ENCODE measurements at places on chromosomes 6 and 20.

DNA sequence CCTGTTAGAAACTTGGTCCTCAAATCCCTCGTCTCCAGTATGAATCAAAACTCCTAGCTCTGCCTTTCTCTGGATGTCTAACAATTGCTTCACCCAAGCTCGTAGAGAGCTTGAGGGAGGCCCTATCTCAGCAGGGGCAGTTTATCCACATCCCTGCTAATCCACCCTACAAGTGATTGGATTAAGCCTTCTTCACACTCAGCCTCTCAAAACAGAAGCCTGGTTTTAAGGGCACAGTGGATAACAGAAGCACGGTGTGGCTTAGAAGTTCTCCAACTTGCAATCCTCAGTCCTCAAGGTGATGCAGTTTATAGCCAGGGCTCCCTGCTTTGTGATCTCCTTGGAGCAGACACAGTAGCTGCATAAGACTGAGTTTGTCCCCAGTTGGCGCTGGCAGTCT is 383.9 kb downstream of the KIF16B start:
- no peak for DNase-seq

- no peak for DNase-seq
Measured at GRCh38 chr6:150336299-150336698, 32.5 kb upstream of the IYD start.

- DNase-seq = no peak
Measured at GRCh38 chr20:40997116-40997515, 31.5 kb upstream of the TOP1 start.

- DNase-seq = no peak
Measured at GRCh38 chr6:2187826-2188225, 57.6 kb downstream of the GMDS start.

DNA sequence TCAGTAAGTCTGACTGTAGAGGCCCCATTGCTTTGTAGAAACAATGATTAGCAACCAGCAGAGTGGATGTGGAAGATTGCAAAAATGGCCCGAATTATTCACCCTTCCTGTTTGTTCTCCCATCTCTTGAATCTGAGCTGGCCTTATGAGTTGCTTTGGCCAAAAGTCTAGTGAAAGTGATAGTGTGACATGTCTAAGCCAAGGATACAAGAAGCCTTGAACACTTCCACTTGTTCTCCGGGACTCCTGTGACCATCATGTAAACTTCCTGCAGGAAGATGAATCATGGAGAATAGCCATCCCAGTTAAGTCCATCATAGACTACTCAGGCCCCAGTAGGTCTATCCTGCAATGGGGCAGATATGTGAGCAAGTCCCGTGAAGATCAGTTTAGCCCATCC is 252.0 kb upstream of the JAG1 start:
- no peak for DNase-seq

- DNase-seq = no peak
Measured at GRCh38 chr6:135586844-135587243, 89.3 kb upstream of the AHI1 start.

GRCh38 chr20:29689411-29690225 is 1567.8 kb upstream of the DEFB115 start:
- no peak for DNase-seq

DNA sequence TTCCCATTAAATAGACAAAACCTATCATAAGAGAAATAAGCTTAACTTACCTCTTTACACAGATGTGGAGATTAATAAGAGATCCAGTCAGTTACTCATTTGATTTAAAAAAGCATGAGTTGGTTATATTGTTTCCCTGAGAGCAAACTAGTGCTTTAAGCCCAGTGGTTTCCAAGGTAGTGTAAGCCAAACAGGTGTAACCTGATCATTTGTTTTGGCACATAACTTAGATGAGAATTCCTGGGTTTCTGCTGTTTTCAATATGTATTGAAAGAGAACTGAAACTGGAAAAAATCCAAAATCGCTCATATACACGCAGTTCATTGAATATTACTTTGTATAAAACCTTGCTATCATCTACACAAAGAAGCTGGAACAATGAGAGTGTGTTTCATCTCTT is 30.5 kb upstream of the SMIM8 start:
- DNase-seq = no peak

- no peak for DNase-seq
Measured at GRCh38 chr6:111150577-111150976, 63.3 kb downstream of the SLC16A10 start.

GRCh38 chr20:45173522-45173921 is 1.2 kb upstream of the PI3 start:
- no peak for DNase-seq

GRCh38 chr20:2663364-2663886 is 591 bp downstream of the IDH3B start:
- no peak for DNase-seq
